ENCODE measurements at places on chromosomes 5 and 9.

DNA sequence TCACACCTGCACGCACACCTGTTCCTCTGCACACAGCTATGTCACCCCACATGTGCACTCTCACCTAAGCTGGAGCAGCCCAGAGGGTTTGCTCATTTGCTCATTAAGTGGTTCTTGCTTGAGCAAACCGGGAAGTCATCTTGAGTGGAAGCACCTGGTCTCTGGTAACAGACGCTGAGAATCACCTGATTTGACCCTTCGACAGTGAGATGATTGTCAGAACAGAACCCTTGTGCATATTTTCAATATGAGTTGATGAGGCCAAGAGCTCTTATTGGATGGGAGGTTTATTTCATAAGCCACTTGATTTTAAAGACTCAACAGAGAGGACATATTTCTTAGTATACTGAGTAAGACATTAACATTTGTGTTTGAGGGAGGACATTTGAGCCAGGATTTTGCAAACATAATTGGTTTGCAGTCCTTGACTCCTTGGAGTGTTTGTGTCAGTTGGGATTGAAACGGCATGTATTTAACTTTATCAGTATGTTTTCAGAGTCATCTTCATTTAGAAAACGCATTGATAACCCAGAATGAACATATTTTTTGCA, 22.1 kb upstream of the LPCAT1 start:
- no peak for DNase-seq

DNA sequence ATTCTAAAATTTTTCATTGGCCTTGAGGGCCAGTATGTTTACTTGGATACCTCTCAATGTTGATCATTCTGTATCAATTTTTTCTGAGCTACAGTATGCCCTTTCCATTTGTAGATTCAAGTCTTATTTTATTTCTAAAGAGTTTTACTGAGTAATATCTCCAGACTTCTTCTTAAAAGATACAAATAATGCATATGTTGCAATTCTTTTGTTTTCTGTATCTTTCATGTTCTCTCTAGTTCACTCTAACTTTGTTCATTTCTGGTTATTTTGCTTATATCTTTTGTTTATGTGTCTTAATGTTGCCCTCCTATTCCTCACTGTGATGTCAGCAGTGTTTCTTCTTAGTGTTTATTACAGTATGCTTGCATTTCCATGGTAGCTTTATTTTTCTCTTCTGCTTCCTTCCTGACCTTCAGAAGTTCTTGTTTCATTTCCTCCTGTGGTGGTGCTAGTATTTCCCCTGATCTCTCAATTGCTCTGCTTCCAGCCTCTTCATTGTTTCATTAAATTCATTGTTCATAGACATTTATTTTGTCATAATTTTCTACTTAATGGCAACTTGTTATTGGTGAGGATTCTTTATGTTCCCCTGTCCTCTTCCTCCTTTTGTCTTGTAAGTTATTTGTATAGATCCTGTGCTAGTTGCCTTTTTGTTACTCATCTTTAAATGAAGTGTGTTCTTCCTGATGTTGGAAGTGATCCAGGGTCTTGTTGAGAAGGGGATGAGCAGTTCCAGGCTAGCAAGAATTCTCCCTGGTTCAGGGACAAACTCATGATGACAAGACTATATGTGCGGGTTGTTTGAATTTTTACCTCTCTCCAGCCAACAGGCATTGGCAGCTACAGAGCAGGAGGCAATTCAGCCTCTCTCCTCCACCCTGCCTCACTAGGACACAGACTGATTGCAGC, 160.8 kb downstream of the DEPDC1B start:
- no peak for DNase-seq

DNA sequence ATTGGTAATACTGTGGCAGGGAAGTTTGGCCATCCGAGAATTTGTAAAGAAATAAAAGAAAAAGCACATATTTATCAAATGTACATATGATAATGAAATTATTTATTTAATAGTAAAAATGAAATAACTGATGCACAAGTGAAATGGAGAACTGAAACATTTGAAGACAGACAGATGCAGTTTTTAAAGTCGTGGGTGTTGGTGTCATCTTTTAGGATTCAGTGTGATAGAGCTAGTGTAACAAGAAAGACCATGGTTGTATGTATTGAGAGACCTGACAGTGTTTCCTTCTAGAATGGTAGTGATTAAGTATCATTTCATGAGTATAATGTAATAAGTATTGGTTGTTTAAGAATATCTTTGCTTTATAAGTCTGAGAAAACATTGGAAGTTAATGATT, 2.4 kb downstream of the SEC61B start:
- no peak for DNase-seq

GRCh38 chr5:95862671-95863382, 40.3 kb upstream of the GLRX start:
- DNase-seq = no peak

Measured in smooth muscle cell of the brain vasculature (primary cell).